HS-5 (cell line): ENCODE measurements at places on chromosomes 5 and 9.

DNA sequence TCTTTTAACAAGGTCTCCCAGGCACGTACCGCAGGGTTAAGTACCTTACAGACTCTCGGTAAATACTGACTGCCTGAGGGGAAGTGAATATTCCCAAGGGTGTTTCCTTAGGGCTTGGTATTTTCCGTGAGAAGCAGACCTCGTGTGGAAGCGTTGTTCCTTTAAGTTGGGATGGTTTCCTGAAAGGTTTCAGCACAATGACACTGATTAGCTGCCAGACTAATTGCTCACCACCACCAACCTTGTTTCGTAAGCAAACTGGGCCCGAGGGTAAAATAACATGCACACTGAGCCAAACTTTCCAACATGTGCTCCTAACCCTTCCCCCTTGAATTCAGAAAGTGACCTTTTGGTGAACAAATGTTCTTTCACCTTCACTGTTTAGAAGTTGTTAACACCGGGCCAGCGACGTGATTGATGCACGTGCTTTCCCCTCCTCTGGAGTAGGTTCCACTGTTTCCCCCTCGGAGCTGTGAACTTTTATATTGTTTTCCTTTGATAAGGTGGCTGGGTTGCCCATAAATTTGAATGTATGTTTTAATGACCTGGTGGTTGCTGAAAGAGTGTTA, 128.1 kb upstream of the RPS23 start:
- DNase-seq = peak; percentile 37

GRCh38 chr5:150448334-150448733, 1.2 kb downstream of the RPS14 start:
- DNase-seq = no peak

DNA sequence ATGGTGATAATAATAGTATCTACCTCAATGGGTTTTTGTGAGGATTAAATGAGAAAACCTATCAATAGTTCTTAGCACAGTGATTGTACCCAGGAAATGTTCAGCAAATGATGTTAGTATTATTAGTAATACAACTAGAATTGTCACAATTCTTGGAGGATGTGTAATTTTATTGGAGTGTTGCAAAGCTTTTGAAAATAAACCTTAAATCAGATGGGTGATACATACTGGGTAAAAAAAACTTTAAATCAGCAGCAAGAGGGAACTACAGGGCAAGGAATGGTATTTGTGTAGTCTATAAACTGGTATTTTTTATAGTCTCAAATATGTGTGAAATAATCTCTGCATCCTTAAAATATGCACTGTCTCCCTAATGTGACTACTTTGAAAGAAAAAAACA, 371.6 kb downstream of the PIK3R1 start:
- DNase-seq = no peak

- no peak for DNase-seq
These were observed 18.4 kb downstream of the TENT4A start for GRCh38 chr5:6731465-6732237.

- DNase-seq = no peak
These were observed 428 bp downstream of the SLCO4C1 start for GRCh38 chr5:102295534-102296177.

DNA sequence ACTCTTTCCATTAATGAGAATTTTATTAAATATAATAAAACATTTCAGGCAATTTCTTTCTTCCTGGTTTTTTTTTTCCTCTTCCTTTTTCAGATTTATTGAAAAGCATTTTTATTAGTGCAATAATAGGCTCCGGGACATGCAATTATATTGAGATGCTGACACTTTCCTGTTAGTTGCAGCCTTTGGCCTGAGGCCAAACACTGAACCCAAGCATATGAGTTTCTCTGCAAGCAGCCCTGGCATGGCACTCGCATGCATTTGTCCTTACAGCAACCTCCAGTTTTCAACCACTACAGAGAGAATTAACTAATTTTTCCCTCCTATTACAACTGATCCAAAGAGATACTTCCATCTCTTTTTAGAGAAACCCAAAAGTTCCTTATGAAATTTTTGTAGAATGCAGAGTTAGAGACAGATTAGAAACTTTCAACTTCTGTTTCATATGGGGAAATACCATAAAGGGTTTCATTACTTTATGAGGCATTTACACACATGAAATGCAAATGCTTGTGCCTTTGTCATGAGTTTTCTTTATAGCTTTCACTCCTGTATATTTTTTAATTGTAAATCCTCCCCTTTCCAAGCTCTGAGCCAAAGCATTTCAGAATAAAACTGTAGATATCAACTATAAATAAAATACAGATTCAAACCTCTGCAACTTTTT, 183.0 kb downstream of the CETN3 start:
- DNase-seq = no peak

DNA sequence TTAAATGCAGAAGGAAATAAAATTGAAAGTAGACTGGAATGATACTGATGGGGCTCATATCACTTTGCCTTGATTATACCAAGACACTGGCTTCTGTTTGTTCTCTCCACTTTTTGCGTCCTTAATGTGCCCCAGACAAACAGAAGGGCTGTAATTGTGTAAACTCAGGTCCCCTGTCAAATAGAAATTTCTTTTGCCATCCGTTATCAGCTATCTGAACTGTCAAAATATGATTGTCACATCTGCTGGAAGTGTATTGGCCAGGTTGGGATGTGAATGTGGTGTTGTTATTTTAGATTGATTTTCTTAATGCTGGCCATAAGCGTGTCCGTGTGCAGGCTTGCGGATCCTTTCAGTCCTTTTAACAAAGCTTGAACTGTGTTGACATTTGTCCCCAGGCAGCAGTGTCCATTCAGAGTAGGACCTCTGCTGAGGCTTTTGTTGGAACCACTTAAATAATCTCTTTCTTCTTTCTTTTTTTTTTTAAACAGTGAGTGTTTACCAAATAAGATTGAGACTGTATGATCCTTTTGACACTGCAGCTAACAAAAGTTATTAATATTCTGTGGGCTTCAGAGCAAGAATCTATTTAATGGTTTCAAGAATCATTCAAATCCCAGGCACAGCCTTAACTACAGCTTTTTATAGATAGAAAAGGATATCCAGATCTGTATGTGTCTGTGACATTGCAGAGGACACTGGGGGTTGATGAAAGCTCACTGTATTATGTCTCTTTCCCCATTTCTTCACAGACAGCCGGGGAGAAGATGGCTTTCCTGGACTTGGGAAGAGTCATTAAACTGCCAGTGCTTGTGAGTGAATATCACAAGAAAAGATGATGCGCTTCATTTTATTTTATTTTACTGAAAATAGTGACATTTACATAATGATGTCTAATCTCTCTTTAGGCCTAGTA, 171.7 kb downstream of the ZNF608 start:
- no peak for DNase-seq

DNA sequence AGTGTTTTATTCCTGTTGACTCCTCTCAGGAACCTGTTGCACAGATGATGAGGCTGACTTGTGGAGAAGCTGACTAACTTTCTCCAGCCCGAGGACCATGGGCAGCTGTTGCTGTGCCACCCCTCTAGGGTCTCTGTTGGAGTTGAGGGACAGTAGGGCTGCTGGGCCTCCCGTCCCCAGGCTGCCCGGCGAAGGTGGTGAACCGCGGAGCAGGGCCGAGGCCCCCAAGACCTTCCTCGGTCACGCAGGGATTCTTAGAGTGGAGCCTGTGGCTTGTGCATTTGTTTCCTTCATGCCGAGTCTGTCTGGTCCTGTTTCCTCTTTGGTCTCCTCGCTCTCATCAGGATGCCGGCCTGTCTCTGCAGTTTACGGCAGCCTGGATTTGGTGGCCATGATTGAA, 40.2 kb downstream of the CACNA1B start:
- no peak for DNase-seq

DNA sequence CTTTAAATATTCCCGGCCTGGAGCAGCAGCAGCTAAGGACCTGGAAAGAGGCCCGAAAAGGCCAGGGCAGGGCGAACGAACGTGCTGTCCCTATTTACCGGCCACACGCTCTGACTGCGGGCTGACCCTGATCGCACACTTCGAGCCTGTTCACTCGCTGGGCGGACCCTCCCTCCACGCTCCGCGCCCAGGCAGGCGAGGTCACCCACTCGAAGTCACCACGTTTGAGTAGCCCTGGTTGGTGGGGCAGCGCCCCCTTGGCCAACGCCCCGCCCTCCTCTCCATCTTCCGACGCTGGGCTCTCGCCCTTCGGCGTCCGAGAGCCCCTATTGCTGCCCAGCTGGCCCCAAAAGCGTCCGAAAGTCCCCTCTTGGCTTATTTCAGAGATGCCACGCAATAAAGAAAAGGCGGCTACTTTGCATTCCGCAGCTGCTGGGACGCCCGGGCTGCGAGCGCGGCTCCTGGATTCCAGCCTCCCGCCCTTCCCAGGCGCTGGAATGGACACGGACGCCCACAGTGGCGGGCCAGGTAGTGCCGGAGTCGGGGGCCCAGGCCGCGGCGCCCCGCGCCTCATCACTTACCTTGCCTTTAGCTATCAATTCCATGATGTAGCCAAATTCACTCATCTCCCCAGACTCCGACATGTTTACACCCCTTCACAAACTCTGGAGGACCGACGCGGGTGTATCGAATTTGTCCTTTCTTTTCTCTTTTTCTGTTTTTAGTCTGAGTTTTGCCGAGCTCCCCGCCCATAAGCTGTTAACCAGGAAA, 9.9 kb upstream of the TRIM36 start:
- DNase-seq = no peak

- DNase-seq = no peak
These were observed 226.6 kb upstream of the TBCA start for GRCh38 chr5:78002690-78003089.

DNA sequence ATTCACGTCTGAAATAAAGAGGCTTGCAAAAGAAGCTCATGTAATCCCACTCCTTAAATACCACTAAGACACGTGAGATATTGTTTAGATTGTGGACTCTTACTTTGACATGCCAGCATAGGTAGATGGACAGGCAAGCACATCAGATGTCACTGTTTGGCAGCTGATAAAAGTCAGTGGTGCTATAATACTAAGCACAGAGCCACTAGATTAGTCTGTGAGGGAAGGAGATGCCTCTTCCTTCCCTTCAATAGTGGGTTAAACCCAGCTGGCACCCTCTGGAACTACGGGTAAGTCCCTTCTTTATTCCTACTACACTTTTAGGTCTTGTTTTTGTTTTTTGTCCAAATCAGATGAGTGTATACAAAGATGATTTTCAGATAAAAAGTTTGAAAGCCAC, at the start of gene MYOT:
MYOT (plus strand) TSS at position 197 of the 400 bp plus-strand sequence. CDS start 2,792 bp downstream, outside the sequence.
- no peak for DNase-seq

DNA sequence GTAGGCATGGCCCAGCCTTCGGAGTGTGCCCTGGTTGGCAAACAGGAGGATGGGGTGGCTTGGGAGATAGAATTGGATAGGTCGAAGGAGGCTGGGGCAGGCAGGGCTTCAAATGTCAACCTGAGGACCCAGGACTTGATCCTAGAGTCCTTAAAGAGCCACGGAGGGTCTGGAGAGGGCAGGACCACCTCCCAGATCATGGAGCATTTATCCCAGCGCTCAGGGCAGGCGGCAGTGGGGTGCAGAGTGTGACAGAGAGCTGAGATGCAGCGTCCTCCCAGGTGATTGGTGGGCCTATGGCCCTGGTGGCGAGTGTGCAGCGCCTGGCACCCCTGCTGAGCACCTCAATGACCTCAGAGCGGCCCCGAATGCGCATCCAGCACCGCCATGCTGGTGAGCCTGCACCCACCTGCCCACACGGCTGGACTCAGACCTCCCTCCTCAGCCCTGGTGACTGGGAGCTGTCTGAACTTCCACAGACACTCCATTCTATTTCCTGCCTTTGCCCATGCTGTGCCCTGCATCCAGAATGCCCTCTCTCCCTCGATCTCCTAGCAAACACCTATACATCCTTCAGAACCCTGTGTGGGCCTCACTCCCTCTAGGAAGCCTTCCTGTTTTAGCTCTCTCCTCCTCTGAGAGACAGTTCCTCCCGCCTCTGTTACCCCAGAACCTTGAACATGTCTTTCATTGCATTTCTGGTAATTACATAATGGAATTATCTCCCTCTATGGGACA, 6.3 kb downstream of the ADGRD2 start:
- DNase-seq = no peak

DNA sequence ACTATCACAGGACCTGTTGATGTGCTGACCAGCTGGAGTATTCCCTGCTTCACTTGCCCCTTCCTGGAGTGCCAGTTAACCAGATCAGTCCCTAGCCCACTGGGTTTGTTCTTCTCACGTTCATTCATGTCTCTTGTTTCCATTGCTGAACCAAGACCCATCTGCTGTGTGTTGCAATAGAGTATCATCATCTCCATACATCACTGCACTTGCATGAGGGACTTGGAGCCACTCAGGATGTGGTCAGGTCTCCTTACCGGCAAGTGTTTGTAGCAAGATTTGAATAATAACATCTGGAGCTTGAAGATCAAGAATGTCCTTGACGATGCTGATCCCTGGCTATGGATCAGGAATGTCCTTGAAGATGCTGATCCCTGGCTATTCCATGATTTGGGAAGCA, 358.6 kb downstream of the IRX1 start:
- no peak for DNase-seq

GRCh38 chr9:132894346-132894745, 15.6 kb downstream of the SPACA9 start:
- DNase-seq = no peak

GRCh38 chr9:35526087-35526801, 36.3 kb downstream of the RUSC2 start:
- no peak for DNase-seq

DNA sequence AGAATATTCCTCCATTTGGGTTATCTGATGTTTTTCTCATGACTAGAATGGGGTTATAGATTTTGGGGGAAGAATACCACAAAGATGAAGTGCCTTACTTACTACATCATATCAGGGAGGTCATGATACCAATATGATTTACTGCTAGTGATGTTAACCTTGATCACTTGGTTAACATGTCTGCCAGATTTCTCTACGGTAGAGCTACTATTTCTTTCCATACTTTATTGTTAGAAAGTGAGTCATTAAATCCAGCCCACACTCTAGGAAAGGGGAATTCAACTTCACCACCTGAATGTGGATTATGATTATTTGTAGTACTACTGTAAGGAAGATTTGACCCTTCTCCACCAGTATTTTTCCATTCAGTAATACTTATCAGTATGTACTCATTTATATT, 64.7 kb downstream of the UBE2R2 start:
- no peak for DNase-seq

DNA sequence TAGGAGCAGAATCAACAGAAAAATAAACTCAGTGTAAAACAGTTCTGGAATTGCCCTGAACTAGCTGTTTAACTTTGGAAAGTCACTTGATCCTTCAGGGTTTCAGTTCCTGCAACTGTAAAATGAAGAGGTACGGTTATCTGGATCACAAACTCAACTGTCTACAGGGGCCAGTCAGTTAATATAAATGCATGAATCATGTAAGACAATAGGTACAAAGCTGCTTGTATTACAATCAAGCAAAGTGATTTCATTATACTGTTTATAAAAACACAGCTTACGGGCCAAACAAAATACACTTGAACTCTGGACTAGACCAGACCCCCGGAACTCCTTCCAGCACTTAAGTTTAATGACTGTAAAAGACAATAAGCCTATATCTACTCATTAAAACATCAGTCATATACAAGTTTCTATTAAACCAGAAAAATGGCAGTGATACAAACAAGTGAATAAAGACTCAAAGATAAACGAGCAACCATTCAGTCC, 73.0 kb downstream of the MRPS27 start:
- DNase-seq = no peak

DNA sequence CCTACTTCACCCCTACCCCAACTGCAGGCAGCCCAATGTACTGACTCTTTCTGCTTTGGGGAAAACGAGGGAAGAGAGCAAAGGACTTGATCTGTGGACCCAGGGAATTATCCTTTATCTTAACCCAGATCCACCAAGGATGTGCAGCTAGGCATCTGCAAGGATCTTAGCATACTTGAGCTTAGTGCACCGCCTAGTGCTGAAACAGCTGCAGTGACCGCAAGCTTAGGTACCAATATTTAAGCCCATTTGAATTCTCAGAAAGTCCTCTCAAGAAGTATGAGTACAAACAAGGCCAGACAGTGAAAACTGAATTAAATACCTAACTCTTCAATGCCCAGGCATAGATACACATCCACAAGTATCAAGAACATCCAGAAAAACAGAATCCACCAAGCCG, 576.7 kb upstream of the ADAMTS16 start:
- DNase-seq = no peak
